H7 (cell line): ENCODE measurements at places on chromosomes 3 and 15. TPM values are rescaled to one million over a fixed set of nuclear protein-coding genes. Genes with fewer than 3 reads are reported as not detected.
A peak's percentile ranks its signal among the peaks of the same experiment; 100 is the strongest.

GRCh38 chr3:107833722-107834416 lies 257.0 kb downstream of the CD47 start:
- no peak for DNase-seq

GRCh38 chr3:50171540-50172301 lies 16.6 kb downstream of the SEMA3F start:
- DNase-seq = peak; percentile 73

DNA sequence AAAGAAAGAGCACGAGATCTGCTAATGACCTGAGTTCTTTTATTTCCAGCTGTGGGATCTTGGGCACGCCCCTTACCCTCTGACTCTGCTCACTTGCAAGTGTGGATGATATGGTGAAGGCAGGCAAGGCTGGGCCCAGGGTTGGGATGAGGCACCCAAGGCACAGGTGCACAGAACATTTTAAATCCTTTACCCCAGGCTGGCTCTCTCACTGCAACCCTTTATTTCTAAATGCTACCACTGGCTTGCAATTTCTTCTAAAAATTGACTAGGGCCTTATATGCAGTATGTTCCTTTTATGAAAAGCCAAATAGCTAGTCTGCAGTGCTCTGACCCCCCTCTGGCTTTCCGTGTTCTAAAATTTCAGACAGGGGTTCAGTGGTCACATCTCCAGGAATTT lies 237.7 kb downstream of the VPS13C start:
- DNase-seq = no peak

- DNase-seq = no peak
These were observed 218.7 kb downstream of the FEZF2 start for GRCh38 chr3:62154457-62155148.

The KIF15 gene
- 19.3 and 38.8 TPM in 2 replicates for total RNA-seq

The MYNN gene
- total RNA-seq = 19.5 and 22.4 TPM in 2 replicates
